ENCODE measurements at places on chromosomes 16 and 17.

DNA sequence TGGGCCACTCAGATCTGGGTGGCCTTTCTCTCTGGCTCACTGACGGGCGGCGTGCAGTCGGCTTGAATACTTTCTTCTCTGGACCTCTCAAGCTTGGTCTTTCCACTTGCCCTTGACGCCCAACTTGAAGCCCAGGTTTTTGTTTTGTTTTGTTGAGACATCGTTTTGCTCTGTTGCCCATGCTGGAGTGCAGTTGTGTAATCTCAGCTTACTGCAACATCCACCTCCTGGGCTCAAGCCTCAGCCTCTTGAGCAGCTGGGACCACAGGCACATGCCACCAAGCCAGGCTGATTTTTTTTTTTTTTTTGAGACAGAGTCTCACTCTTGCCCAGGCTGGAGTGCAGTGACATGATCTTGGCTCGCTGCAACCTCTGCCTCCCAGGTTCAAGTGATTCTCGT, 22.7 kb upstream of the KIF19 start:
- no peak for DNase-seq

- DNase-seq: no peak
Measured at GRCh38 chr17:82367724-82368524, 3.6 kb upstream of the UTS2R start.

GRCh38 chr17:53646835-53647234, 175.9 kb upstream of the KIF2B start:
- no peak for DNase-seq

- no peak for DNase-seq
Measured at GRCh38 chr16:74830648-74831047, 56.0 kb upstream of the FA2H start.

DNA sequence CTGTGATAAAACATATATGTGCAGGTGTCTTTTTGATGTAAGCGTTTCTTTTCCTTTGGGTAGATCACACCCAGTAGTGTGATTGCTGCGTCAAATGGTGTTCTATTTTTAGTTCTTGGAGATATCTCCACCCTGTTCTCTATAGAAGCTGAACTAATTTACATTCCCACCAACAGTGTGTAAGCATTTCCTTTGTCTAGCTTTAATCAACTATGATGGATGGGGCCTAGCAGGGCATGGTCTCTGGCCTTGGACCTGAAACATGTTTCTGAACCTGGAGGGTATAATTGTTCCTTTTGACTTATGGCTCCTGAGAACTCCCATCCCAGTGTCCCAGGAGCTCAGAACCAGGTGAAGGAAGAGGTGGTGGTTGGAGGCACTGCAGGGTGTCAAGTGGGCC, 93.9 kb downstream of the HAPSTR1 start:
- DNase-seq: no peak

DNA sequence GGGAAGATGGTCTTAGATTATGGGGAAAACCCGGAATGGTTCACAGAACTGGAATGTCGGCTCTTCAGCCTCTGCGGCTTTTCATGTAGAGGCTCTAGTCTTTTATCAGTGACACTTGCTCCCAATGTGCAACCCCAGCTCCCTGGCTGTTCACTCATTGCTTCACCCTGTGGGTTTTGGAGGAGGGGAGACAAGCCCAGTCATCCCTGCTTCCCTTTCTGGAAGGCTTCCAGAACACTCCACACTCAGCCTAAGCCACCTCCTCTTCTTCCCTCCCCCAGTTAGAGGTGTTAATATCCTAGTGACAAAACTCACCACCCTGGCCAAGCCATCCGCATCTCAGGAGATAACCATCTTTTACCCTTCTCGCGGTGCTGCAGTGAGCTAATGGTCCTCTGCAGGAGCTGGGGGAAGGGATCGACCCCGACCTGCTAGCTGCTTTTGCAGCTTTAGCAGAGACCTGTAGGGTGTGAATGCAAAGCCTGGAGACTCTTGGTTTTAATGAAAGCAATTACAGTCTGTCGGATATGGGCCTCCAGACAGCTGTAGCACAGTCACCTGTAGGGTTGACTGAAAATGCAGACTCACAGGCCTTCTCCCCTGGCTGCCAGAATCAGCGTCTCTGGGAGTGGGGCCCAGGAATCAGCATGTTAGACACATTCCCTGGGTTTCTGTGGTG, 24.3 kb upstream of the LASP1NB start:
- DNase-seq: no peak

DNA sequence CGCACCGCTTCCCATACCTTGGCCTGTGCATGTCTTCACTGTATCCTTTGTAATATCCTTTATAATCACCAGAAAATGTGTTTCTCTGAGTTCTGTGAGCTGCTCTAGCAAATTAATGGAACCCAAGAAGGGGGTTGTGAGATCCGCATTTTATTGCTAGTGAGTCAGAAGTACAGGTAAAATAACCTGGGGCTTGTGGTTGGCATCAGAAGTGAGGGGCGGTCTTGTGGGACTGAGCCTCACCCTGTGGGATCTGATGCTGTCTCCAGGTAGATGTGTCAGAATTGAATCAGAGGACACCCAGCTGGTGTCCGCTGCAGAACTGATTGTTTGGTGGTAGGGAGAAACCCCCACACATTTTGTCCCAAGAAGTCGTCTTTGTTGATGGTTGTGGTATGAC, 382.4 kb downstream of the SNX29 start:
- no peak for DNase-seq

DNA sequence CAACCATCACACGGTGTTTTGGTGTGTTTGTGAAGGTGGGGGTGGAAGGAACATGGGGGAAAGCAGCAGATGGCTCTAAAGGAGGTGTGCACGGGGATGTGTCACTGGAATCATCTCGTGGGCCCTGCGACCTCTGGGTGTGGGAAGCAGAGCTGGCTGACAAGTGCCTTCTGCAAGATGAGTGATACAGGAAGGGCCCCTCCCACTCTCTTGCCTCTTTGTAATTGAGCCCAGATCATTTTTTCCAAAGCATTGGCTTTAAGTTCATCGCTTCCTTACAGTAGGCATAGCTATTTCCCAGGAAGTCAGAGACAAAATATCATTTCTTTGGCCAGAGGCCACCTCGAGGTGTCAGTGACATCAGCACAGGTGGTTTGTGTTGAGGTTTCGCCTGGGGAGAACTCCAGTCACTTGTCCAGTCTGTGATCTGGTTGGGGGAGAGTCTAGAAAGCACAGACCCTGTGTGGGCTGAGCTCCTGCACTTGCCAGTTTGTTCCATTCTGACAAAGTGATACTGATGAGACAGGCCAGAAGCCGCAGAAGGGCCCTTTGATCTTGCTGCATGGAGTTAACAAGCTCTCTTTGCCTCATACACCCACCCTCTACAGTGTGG, 20.6 kb upstream of the SNTB2 start:
- DNase-seq: no peak

DNA sequence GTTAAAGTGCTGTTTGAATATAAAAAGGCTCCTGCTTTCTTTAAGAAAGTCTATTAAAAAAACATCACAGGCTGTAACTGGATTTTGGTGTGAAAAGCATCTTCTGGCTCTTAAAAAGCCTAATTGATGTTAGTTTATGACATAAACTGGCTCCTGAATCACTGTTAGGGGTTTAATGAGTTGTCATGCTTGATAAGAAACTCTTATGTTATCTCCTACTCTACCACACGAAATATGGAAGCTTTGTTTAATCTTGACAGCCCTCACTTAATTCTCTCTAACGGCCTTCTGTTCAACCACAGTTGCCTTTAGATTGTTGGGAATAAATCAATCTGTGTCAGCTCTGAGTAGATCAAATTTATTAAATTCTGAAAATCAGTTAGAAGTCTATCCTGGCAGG, 51.5 kb downstream of the CPPED1 start:
- no peak for DNase-seq

DNA sequence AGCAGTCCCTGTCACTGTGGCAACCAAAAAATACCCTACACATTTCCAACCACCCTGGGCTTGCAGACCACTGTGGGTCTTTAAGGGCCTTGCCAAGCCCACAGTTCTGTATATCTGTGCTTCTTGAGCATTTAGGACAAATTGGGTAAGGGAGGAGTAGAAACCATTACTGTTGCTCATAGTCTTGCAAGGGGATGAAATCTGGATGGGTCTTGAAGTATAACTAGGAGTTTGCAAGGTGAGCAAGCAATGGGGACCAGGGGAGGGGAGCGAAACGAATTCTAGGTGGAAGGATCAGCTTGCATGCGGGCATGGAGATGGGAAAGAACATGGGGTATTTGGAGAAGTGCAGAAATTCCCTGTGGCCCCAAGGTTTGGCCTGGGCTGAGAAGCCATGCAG, 202.9 kb downstream of the RAB11FIP4 start:
- DNase-seq: no peak

- DNase-seq: no peak
Measured at GRCh38 chr17:48113201-48113676, 5.7 kb downstream of the SNX11 start.

- no peak for DNase-seq
Measured at GRCh38 chr17:82134101-82134500, 36.1 kb upstream of the FASN start.

DNA sequence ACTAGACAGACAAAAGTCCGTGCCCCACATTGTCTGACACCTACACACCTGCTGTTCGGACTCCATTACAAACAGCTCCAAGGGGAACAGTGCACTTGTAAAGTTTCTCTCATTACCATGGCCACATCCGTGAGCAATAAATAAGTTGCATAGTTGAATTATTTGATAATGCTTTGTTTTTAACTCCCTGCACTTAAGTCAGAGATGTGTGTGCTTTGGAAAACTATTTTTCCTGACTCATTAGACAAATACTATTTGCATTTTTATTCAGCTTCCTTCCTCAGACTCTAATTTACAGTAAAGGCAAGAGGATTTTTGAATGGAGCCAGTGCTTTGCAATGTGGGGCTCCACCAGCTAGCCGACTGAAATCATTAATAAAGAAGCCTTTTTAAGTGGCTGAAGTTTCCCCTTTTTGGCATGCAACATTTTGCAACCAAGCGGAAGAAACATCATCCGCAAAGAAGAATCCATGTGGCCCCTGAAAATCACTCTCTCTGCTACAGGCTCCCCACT, 6.5 kb upstream of the CCL2 start:
- no peak for DNase-seq

DNA sequence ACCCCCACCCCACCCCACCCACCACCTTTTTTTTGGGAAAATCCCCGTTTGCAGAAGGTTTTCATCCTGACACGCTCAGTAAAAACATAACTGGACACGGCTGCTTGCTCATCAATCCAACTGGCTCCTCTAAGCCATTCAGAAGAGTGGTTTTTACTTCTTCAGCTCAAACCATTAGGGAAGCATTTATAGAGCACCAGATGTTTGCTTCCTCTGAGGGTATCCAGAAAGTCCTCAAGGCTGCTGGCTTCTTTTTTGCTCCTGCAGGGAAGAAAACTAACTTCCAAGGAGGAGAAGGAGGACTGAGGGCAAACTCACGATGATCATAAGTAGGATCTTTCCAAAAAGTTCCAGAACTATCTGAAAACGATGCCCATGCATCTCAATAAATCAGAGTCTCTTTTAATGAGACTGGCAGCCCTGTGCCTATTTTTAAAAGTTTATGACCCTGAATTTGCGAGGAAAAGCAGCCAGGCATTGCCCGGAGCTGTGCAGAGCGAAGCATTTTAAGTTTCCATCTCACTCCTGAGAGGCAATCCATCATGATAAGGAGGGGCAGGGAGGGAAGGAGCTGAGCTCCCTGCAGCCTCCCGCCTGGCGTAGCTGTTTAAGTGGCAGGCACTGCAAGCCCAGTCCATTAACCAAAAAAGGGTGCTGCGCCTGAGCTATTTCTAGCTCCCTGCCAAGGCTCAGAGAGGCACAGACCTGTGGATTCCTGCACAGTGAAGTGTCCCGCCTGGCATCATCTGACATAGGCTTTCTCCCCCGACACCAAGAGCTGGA, 146.3 kb upstream of the FOXF1 start:
- no peak for DNase-seq

- no peak for DNase-seq
Measured at GRCh38 chr16:65916995-65917394, 449.5 kb upstream of the CDH5 start.

DNA sequence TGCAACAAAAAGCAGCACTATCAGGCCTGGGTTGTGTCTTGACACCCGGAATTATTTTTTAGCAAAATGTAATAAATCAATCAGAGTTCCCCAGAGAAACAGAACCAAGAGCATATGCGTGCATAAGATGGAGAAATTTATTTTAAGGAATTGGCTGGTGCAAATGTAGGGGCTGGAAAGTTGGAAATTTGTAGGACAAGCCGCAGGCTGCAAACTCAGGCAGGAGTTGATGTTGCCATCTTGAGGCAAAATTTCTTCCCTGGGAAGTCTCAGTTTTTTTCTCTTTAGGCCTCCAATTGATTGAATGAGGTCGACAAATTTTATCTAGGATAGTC, 158.9 kb upstream of the FAM20A start:
- no peak for DNase-seq

- no peak for DNase-seq
Measured at GRCh38 chr16:55765161-55765560, 67.7 kb downstream of the CES1 start.

GRCh38 chr16:81808933-81809480, 29.9 kb downstream of the PLCG2 start:
- DNase-seq: peak; percentile 68

DNA sequence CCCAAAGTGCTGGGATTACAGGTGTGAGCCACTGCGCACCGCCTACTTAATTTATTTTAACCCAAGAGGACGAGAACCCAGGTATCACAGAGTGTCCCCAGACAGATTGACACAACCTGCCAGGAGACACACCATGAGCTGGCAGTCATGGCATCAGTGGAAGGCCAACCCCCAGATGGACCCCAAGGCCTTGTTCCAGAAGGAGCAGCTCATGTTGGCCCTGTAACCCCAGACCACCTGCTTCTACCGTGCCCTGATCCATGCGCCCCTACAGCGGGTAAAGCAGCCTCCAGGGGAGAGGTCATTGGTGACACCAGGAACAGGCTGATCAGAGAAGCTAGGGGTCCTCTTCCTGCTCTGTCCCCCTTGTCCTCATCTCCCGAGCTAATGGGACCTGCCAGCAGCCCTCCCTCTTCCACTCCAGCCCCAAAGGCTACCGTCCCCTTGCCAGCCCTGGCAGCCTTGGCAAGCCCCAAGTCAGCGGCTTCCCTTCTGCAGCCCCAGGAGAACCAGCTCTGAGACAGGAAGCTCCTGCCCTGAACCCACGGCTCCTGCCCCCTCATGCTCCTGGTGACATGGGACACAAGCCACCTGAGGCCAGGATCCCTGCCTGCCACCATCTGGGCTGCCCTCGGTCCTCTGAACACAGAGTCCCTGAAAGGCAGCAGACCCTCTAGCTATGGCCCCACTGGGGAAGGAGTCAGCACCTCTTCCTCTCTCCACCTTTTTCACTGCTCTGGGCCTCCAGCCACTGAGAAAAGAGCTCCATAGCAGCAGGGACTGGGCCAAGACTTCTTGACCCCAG, 6.3 kb downstream of the SULT1A1 start:
- DNase-seq: no peak
